T-helper 2 cell treated with Interferon-gamma antibody and Interleukin-4, amounts not matched to agents 100 ng/mL and 5 ng/mL, for 36 hours (primary cell): ENCODE measurements at places on chromosomes 3 and 15. TPM values are rescaled to one million over a fixed set of nuclear protein-coding genes. Genes with fewer than 3 reads are reported as not detected.

Gene BNC1
- not detected in 2 replicates for total RNA-seq

Gene SLC9C1
- not detected in 2 replicates for total RNA-seq

Gene BOC
- total RNA-seq: 0.05 and 0.27 TPM in 2 replicates

Gene CLDN16
- not detected in 2 replicates for total RNA-seq

Gene LHFPL4
- not detected in 2 replicates for total RNA-seq

Gene REC114
- total RNA-seq: not detected in 2 replicates

Gene GTPBP8
- 19.0 and 19.9 TPM in 2 replicates for total RNA-seq

Gene HYKK
- 0.77 and 1.2 TPM in 2 replicates for total RNA-seq

Gene ARPP19
- total RNA-seq: 179 and 181 TPM in 2 replicates

Gene CHST2
- total RNA-seq: 18.3 and 19.3 TPM in 2 replicates

Gene FETUB
- not detected in 2 replicates for total RNA-seq

Gene DNAH12
- 0.14 TPM in 1 of 2 replicates, not detected in the other for total RNA-seq

Gene GOLGA8S
- total RNA-seq: 0.80 TPM in 2 replicates

Gene IQCH
- total RNA-seq: 0.93 and 1.1 TPM in 2 replicates

Gene CADM2
- not detected in 2 replicates for total RNA-seq

Gene EPHA6
- 0.07 TPM in 1 of 2 replicates, not detected in the other for total RNA-seq

Gene WDR72
- total RNA-seq: not detected in 2 replicates

Gene PTX3
- 0.11 TPM in 1 of 2 replicates, not detected in the other for total RNA-seq

Gene BCL6
- 11.5 and 12.8 TPM in 2 replicates for total RNA-seq
